ENCODE measurements at places on chromosomes 3 and 15.

- no peak for DNase-seq
These were observed 214.8 kb downstream of the TBC1D2B start for GRCh38 chr15:77862651-77863104.

DNA sequence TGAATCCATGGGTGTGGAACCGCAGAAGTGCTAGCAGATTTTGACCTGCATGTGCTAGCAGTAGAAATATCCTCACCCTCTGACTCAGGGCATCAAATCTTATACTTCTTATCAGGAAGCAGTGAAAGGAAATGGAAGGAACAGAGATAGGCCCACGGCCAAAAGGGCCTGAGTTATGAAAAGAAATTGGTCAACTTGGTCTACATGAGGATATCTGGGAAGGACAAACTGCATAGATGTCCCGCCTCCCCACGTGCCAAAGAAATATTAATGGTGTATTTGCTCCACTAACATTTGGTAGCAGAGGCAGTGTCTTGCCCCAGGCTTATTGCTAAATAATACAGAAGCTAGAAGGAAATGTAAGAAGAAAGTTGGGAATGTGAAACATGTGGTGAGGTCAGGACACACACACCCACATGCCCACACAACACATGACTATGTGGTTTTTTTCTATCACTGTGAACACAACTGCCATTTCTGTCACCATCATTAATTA is 93.6 kb upstream of the COL8A1 start:
- DNase-seq, result no peak

- no peak for DNase-seq
These were observed 46.2 kb downstream of the C3orf38 start for GRCh38 chr3:88195951-88196434.

DNA sequence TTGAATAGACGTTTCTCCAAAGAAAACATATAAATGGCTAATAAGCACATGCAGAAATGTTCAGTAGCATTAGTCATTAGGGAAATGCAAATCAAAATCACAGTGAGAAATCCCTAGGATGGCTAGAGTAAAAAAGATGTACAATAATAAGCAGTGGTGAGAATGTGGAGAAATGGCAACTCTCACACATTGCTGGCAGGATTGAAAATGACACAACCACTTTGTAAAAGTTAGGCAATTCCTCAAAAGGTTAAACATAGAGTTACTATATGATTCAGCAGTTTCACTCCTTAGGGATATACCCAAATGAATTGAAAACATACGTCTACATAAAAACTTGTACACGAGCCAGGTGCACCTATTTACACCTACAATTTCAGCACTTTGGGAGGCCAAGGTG is 108.7 kb downstream of the ITPR1 start:
- DNase-seq, result peak; percentile 41

DNA sequence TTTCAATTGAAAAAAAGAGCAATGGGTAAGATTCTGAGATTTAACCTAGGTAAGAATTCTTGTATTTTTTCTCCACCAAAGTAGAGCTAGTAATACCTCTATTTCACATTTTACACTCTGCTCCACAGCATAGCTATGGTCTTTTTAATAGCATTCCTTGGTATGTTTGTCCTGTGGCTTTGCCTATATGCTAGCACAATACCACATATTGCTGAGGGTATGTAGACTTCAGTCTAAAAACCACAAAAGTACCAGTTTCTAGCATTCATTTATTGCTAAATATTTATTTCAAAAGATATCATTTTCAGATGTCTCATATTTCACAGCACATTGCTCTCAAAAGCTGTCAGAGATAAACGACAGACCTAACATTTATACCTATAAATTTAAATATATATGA is 18.2 kb upstream of the EOGT start:
- DNase-seq, result peak; percentile 28

DNA sequence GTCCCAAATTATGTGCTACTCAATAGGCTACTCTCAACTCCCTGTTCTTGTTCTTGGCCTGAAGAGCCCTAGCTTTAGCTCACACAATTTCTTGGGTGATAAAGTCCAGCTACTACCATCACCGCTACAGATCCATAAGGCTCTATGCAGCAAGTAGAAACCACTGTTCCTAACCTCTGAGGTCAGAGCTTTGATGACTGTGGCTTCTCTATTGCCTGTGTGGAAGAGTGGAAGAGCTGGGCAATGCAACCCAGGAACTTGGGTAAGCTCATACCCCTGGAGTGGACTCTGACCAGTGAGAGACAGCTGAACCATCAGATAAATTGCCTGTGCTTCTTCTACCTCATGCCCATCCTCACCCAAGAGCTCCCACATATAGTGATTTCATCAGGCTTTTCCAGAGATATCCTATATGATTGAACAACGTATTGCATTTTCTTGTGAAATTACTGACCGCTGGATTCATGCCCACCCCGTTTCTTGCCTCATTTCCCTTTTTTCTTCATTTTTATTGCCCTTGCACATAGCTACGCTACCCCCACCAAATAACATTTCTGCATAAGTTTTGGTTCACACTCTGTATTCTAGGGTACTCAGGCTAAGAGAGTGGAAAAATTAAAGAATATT is 172.3 kb upstream of the MBNL1 start:
- no peak for DNase-seq

GRCh38 chr3:18425641-18426257 is 610 bp upstream of the SATB1 start:
- peak; percentile 71 for DNase-seq

DNA sequence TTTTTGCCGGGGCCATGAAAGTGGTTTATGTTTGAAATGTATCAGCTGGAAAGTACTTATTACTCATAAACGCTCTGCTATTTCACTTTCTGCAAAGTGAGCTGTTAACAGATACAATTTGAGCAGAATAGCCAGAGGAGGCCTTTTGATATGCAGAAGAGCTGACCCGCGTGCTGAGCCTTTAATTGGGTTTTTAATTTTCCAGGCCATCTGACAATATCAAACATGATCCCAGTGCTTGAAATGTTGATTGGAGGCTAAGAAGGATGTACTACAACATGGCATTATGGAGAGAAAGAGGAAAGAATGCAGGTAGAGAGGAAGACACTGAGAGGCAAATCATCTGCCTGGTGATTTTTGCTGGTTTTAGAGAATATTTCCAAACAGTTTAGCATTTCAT is 261.3 kb upstream of the MEIS2 start:
- DNase-seq, result no peak

- no peak for DNase-seq
These were observed 145.7 kb upstream of the KCNH8 start for GRCh38 chr3:19002606-19003005.

GRCh38 chr3:4732925-4733324 is 239.8 kb downstream of the ITPR1 start:
- no peak for DNase-seq

DNA sequence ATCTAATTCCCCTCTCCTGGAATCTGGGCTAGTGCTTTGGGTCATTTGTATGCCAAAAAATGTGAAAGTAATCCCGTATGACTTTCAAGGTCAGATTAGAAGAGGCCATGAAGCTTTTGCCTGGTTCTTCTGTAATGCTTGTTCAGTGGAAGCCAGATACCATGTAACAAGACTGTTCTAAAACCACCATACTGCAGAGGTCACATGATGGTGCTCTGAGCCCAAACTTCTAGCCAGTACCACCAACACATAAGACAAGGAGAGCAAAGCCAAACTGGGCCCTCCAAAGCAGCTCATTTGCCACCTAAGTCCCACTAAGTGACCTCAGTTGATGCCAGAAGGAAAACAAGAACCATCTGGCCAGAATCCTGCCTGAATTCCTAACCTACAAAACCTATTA is 64.3 kb upstream of the MELTF start:
- DNase-seq, result no peak

GRCh38 chr3:194691481-194692283 is 6.0 kb downstream of the FAM43A start:
- DNase-seq, result no peak

- no peak for DNase-seq
These were observed 104.0 kb downstream of the NR1I2 start for GRCh38 chr3:119885746-119886530.

GRCh38 chr3:129736070-129736469 is 129.6 kb upstream of the PLXND1 start:
- DNase-seq, result no peak

Measured in cardiac muscle cell (in vitro differentiated cells and primary cell).